Activated T-helper 1 cell treated with Interleukin-2 at 50 U/mL for 16 hours (primary cell): ENCODE measurements at places on chromosomes 3 and 15.

- no peak for DNase-seq
Observed at GRCh38 chr3:56351537-56351936, 116.7 kb downstream of the ERC2 start.

DNA sequence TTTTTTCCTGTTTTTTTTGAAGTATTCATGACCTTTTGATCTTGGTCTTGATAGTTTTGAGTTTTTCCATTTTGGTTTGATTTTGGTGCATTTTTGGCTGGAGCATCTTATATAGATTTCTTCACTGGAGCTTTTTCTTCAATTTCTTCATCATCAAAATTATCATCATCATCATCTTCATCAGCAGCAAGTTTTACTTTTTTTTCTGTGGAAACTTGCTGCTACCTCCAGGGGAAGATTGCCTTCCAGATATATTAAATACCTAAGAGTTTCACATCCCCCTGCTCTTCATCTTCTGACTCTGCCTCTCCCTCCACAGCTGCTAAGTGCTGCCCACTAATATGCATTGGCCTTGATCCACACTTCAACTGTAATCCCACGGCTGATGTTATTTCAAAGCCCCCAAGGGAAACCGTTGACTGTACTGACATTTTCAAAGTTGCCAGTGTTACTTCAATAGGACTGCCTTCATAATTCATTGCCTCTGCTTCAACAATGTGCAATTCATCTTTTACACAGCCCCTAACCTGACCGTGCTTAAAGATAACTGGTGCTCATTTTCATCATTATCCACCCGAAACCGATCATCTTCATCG, 151.7 kb downstream of the NR1D2 start:
- no peak for DNase-seq

- no peak for DNase-seq
Observed at GRCh38 chr15:97902140-97902780, 58.2 kb upstream of the ARRDC4 start.

DNA sequence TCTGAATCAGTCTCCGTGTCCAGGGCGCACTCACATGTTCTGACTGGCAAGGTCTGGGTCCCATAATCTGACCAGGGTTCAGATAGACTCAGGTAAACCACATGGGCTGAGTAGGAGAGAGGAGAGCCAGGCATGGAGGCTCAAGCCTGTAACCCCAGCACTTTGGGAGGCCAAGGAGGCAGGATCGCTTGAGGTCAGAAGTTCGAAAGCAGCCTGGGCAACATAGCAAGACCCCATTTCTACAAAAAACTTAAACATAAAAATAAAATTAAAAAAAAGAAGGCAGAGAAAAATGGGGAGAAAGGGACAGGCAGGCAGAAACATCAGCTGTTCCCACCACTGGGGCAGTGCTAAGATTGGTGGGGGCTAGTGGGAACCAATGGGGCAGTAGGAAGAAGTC, 5.4 kb downstream of the TMEM43 start:
- no peak for DNase-seq

DNA sequence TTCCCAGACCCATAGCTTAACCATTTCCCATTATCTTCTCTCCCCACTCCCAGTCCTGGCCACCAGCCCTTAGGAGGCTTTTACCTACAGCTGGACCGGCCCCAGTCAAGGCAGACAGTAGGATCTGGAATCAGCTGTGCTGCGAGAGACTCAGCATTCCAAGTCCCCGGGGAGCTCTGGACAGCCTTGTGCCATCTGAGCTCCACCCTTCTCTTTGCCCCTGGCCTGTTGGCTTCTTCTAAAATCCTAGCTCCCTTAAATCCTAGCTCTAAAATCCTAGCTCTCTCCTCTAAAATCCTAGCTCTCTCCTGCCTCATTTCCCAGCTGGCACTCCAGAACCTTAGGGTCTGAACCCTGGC, 21.3 kb downstream of the MEGF11 start:
- no peak for DNase-seq

DNA sequence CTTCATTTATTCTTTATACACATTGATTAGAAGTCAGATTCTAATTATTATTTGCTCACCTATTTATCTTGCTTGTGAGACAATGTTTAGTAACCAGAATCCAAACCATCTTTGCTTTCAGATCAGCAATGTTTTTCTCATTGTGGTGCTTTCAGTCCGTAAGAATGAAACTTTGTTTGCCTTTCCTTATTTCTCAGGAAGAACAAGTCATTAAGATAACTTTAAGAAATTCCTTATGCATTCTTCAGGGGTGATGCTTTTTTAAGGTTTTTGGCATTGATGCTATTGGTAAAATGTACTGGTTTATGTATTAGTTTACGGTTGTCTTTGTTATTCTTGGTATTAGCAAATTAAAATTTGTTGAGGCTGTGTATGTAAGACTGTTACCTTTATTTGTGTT, 120.8 kb upstream of the POU1F1 start:
- no peak for DNase-seq

DNA sequence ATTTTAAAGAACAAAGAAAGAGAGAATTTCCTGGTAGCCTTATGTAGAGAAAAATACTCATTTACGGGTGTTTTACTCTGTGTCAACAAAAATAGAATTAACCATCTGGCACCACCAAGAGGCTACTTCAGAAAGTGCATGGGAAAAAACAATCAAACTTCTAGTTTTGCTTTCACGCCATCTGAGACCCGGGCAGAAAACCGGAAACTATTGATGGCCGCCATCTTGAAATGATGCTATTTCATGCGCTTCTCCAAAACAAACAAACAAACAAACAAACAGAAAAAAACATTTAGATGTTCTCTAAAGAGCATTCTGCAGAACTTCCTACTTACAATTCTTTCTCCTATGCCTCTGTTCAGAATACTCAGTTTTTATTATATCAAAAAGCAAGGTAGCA, 49.4 kb upstream of the SYNPR start:
- DNase-seq = no peak

DNA sequence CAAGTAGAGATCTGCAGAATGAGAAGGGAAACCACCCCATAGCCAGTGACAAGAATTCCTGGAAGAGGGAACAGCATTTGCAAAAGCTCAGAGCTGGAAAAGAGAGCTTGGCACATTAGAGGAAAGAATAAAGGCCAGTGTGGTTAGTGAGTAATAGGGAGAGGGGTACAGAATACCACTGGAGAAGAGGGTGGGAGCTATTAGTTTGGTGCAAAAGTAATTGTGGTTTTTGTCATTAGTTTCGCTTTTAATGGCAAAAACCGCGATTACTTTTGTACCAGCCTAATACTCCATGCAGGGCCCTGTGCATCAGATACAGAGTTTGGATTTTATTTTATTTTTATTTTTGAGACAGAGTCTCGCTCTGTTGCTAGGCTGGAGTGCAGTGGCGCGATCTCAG, 9.8 kb downstream of the SLC24A1 start:
- no peak for DNase-seq

DNA sequence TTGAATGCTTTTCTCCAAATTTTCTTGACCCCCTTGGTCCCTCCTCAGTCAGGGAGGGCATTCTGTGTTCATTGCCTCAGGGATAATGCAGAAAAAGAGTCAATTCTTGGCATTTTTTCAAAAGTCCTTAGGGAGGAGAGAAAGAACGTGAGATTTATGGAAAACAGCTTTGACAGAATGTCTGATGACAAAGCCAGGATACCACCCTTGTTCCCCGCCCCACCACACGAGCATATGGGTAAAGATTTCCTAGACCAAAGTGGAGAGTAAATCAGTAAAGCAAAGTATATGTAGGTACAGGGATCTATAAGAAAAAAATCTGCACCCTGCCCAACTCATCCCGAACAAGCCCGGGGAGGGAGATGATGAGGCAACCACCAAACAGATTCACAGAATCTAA, 11.2 kb downstream of the SRGAP3 start:
- no peak for DNase-seq

- DNase-seq = no peak
Observed at GRCh38 chr15:61794881-61795280, 265.4 kb downstream of the VPS13C start.

- DNase-seq = no peak
Observed at GRCh38 chr3:194259982-194260766, 91.0 kb downstream of the CPN2 start.

GRCh38 chr3:172150913-172151650, 111.7 kb downstream of the FNDC3B start:
- DNase-seq = no peak

DNA sequence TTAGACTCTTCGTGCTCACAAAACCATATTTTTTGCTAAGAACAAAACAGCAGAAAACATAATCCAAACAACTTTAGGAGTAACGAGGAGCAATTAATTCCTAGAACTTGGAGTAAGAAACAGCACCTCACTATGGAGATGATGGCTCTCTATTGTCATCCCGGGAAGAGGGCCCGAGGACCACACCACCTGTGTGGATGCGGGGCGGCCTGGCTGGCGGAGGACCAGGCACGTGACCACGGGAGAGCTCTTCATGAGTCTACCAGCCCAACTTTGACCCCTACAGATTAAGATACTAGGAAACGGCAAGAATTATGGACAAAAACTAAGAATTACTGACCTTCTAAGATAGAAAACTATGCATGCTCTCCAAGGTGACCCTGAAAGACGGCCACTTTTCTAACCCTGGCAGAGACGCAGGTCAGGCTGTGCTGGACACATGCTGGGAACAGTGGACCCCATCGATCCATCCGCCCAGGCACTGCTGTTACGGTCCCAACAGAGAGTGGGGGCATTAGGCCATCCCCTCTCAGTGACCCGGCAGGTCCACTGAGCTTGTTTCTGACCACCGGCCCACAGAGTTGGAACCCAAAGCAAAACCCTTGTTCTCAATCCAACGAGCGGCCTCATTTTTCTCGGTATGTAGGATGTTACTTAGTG, 13.1 kb upstream of the OCA2 start:
- DNase-seq = no peak

DNA sequence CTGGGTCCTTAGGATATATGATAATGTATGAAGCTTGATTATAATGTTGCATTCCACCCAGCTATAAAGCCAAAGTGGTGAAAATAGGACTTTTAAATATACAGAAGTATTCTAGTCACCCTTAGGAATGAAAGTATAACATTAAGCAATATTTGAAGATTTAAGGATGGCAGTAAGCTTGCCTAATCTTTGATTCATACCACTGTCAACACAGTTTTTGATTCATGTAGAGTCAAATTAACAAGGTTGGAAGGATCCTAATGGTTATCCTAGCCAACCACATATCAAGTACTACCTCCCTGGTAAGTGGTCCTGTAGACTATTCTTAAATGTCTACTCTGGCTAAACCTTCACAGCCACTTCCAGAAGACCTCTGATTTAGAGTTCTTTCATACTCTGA, 18.6 kb downstream of the ARIH1 start:
- DNase-seq = no peak

DNA sequence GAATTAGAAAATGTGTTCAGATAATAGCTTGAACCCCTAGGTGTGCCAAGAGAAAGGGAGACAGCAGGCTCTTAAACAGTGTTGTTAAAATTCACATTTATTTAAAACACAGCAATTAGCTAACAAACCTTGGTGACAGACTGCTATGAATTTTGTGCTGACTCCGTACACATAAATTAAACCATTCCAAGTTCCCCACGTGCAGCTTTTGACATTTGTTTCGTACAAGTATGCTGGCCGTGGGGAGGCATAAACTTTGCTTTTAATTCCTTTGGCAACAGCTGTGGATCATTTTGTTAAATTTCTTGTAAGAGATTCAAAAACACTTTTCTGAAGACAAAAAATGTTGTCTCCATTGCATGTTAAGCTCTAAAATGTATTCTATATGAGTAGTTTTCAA, 465.3 kb downstream of the FGF12 start:
- no peak for DNase-seq

DNA sequence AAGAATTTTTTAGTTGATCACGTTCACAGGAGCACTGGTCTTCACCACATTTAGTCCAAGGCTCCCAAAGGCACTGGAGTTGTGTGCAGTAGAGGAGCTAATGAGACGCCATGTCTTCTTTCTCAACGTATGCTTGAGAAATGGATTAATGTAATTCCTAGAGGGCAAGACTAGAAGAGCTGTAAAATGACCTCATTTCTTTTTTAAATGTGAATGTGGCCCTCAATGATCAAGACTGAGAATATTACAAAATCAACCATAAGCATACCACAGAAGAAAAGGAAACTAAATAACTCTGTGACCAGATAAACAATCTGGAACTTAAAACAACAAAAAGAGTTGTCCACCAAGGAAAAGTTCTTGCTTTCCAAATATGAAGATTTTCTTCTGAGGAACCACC, 112.1 kb upstream of the THBS1 start:
- no peak for DNase-seq

- no peak for DNase-seq
Observed at GRCh38 chr15:39472621-39473297, 108.1 kb upstream of the THBS1 start.

DNA sequence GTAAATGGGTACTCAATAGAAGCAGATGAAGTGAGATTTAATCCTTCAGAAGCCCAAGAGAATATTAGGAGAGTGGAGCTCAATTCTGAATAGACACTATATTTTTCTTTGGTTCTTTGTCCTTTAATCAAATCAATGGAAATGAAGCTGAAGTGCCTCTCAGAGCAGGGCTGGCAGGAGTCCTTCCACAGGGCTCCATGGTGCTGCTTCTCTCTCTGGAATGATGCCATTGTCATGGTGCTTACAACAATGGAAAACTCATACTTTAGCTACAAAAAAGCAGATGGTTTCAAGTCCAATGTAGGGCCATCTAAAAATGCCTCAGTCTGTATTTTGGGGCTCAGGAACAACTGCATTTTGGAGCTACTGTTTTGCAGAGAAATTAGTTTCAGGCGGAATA, 125.1 kb downstream of the SNRK start:
- DNase-seq = no peak

- no peak for DNase-seq
Observed at GRCh38 chr15:91231703-91232102, 131.6 kb downstream of the SV2B start.

- DNase-seq = no peak
Observed at GRCh38 chr15:41536866-41537265, 7.2 kb downstream of the RPAP1 start.

DNA sequence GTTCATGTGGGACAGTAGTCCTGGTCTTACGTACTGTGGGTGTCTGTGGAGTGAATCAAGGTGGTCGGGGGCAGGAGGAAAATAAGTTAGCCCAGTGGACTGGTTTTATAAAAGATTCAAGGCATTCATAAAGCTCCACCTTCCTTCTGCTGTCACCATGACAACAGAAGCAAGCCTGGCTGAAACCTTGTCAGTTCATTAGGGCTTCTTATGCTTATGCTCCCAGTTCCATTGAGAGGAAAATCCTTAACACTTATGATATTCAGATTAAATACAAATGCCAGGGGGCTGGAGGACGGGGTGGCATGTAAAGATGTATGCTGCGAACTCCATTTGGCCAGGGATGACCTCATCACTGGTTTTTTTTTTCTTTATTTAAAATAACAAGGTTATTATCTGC, 283.1 kb upstream of the ATP10A start:
- DNase-seq = no peak

- no peak for DNase-seq
Observed at GRCh38 chr3:44506961-44507360, 29.5 kb upstream of the ZNF445 start.
